Activated naive CD4-positive, alpha-beta T cell (primary cell): ENCODE measurements at places on chromosomes 2 and 18.
A peak's percentile ranks its signal among the peaks of the same experiment; 100 is the strongest.

DNA sequence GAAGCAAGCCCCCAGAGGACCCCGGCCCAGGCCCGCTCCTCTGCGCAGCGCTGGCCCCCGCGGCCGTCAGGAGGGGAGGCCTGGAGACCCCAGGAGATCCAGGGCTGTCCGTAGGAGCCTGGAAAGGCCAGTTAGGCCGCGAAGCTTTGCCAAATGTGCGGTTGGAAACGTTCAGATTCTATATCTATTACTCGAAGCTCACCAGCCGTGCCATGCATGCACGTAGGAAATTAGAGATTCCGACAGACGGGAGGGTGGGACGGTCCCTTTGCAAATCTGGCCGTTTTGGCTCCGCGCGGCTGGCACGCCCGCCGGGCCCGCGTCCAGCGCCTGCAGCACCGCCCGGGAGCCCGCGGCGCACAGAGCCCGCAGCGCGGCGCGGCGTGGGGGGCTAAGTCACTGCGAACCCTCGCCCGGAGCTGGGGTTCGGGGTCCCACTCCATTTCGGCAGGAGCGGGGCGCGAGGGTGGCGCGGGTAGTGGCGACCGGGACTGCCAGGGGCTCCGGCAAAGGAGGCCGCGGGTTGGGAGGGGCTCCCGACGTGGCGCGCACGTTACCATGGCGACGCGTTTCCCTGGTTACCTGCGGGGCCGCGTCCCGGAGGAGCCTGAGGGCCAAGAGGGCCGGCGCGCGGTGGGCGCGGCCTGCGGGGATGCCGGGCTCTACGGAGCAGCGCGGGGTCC lies 488.6 kb upstream of the SMIM21 start:
- no peak for DNase-seq

DNA sequence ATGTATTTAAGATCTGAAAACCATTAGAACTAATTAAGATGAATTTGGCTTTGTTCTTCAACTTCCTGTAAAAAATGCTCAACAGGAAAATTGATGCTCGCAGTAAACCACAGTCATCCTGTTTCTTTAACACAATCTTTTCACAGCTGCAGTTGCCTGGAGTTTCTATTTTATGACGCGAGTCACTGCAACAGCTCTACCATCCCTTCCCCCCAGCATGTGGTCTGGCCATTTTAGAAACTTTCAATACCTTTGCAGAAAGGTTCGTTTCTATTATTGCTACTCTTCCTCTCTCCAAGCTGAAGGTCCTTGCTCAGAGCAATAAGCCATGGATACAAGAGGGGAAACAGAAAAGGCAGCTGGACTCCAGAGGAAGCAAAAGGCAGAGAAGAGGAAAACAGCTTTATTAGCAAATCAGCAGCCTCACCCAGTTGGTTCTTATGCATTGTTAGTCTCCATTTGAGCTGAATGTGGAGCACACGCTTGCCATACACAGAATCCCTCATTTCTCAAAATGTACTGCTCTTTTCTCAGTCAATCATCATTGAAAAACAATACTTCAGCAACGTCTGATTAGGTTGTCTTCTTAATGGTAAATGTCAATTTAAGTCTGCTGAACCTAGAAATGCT lies 3.9 kb downstream of the WIPF1 start:
- peak; percentile 20 for DNase-seq

DNA sequence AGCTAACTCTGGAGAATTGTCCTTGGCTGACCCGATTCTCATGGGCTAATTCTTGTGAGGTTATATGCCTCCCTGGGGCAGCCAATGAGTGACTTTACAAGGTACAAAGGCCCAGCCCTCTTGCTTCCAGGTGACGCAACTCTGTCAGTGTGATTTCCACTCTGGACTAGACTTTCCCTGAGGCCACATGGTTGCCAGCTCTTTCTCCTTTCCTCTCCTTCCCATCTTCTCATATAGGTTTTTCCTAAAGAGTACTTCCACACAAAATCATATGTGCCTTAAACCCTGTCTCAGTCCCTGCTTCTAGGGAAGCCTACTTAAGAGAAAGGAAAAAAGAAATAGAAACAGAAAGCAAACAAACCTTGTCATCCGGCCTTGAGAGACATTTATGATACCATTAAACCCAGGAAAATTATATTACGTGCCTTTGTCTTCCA lies 226.2 kb upstream of the ZSWIM2 start:
- DNase-seq, result no peak

DNA sequence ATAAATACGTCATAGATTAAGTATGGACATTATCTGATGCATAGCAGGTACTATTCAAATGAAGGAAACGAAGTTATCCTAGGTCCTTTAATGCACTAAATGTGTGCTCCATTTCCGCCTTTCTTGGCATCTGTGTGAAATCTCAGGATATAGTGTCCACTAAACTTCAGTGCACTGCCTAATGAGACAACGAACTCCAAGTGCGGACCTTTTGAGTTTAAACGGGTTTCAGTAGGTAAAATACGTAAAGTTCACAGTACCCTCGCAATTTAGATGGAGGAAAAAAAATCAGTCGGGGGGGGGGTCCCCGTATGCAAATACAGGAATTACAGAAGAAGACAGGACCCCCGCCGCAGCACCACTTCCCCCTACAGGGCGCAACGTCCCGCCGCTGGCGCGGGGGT lies 729 bp upstream of the REL start:
- no peak for DNase-seq

- no peak for DNase-seq
Measured at GRCh38 chr2:63124218-63124617, 73.6 kb downstream of the OTX1 start.

DNA sequence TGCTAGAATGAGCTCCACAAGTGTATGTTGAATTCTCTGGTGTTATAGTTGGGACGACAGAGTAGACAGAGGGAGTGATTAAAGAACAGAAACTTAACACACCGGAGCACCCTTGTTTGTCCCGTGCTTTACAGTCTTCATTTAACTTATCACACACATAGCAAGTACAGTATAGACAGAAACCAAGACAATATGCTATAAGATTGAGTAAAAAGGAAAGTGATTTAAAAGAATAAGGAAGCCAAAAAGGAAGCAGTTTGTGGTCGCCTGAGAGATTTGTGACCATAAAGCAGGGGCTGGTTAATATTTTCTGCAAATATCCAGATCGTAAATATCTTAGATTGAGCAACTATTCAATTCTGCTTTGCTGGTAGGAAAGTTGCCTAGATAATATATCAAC lies 1128.4 kb downstream of the TSN start:
- no peak for DNase-seq

GRCh38 chr2:201152517-201152916 lies 30.4 kb upstream of the CASP10 start:
- DNase-seq, result no peak

- no peak for DNase-seq
Measured at GRCh38 chr2:215369181-215369760, 57.4 kb downstream of the ATIC start.

DNA sequence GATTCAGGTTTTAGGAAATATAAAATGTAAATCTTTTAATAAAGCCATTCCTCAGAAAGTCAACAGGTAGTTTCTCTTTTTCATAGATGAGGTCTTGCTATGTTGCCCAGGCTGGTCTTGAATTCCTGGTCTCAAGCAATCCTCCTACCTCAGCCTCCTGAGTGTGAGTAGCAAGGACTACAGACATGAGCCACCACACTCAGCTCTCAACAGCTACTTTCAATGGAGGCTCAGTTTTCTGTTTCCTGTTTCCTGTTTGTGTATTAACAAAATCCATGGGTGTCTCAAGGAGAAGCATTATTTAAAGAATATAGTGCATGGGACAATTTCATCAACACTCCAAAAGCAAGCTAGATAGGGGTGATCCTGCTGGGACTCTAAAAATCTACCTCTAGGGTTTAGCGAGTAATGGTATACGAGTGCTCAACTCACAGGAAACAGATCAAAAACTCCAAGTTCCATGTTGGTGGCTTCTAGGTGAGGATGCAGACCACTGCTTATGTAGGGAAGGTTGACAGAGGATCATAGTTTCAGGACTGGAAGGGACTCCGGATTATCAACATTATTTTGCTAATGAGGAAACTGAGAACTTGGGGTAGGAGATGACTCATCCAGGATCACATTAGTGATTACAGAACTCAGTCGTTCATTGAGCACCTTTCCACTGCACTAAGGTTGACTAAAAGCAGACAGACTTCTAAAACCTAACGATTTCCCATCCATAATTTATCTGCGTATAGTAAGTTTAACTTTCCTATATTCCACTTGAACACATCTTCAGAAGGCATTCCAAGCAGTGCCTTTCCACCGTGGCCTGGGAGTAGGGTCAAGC lies 61.7 kb upstream of the WIPF1 start:
- no peak for DNase-seq
